ENCODE measurements at places on chromosomes 6 and 20. TPM values are rescaled to one million over a fixed set of nuclear protein-coding genes. Genes with fewer than 3 reads are reported as not detected.

CD24 gene
- total RNA-seq, result 1,048 TPM

JAG1 gene
- total RNA-seq, result 26.0 TPM

PI3 gene
- not detected for total RNA-seq

- DNase-seq, result no peak
Measured at GRCh38 chr6:157724138-157724820, 98.8 kb upstream of the SNX9 start.

DNA sequence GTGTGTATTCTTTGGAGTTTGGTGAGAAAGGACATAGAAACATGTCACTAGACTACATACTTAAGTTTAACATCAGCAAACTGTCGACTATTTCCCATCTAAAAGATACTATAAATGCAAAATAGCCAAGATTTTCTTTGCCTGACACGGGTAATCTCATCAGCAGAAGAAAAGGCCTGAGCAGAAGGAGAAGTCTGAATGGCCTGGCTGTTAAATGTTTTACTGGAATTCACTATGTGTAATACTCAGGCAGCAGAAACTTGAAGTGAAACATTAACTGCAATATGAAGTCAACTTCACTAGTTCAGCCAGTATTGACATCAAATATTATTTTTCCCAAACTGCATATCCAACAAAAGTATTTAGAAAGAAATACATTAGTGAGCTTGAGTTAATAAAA lies 6.4 kb upstream of the DSE start:
- no peak for DNase-seq

- no peak for DNase-seq
Measured at GRCh38 chr6:26267083-26267589, 97.9 kb upstream of the BTN3A2 start.

DNA sequence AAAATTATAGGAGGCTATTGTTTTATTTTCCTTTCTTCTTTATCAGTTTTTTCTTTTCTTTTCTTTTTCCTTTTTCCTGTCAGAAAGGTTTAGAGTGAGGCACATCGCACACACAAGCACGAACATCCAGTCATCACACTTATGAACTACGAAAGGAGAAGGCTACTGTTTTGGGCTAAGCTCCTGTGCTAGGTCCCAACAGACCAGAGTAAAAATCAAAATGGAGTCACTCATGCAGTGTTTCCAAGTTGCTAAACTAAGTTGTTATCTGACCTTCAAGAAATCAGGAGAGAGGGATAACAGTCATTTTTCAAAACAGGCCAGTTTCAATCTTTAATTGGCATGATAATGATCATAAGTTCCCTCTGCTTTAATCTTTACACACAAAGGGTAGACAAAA lies 93.6 kb downstream of the CD24 start:
- DNase-seq, result no peak

DNA sequence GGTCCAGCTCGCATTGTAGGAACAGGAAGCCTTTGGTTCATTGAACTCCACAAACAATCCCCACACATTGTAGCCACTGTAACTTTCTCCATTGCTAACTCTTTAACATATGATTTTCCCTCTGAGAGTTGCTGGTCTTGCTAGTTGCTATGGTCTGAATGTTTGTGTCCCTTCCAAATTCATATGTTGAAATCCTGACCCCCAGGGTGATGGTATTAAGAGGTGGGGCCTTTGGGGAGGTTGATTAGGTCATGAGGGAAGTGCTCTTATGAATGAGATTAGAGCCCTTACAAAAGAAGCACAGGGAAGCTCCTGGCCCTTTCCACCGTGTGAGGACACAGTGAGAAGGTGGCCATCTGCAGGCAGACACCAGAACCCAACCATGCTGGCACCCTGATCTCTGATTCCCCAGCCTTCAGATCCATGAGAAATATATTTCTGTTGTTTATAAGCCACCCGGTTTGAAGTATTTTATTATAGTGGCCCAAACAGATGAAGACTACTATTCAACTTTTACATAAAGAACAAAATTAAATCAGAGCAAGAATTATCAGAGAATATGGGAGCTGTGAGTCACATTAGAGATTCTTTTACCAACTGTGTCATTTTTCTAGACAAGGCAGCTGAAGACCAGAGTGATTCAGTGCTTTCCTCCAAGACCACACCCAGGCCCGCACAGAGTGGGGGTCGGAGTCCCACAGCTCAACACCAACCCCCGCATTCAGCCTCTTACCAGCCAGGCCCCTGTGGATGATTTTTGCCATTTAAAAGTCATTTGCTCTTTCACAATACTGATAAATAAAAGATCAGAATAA lies 143.0 kb downstream of the SAMD5 start:
- DNase-seq, result no peak

DNA sequence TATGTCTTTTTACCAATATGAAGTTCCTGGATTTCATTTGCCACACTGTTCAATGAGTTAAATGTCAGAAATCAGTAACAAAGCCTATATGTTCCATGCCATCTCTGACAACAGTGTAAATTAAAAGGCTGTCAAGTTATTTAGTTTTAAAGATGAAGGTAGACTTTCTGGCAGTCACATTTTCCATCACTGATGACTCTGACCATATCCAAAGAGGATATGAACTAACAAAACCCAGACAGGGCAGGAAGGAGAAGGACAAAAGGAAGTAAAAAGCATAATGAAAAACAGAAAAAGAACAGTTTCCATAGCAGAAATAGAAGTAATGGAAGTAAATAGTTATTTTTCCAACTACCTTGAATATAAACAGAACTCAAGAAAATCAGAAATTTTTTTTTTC lies 242.3 kb downstream of the UBE3D start:
- no peak for DNase-seq
